Fibroblast of skin of left biceps (primary cell): ENCODE measurements at places on chromosomes 2 and 18.

DNA sequence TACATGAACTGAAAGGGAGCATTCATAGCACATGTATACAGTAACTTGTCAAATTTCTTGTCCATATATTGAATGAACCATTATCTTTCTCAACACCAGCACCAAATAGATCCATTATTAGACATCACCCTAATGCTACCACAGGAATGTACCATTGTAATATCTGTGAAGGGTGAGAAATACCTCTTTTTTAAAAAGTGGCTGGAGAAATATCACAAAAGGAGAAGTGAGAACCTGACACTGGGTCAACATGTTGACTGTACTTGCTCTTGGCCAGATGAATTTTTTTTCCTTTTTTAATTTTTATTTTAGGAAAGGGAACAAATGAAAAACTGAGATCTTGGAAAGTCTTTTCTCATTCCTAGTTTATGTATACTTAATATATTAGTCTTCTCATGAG is 63.5 kb downstream of the CAVIN2 start:
- DNase-seq: no peak

GRCh38 chr2:231680992-231681852 is 27.1 kb upstream of the PTMA start:
- DNase-seq: peak; percentile 52

GRCh38 chr2:56185101-56185581 is 1.4 kb downstream of the CCDC85A start:
- DNase-seq: no peak

GRCh38 chr18:8696749-8697211 is 8.6 kb upstream of the MTCL1 start:
- peak; percentile 51 for DNase-seq

GRCh38 chr2:219662566-219662965 is 35.1 kb downstream of the SLC4A3 start:
- DNase-seq: no peak

- DNase-seq: no peak
These were observed 1896.0 kb upstream of the PIK3C3 start for GRCh38 chr18:40058811-40059570.

GRCh38 chr2:127620866-127621265 is 25.1 kb upstream of the GPR17 start:
- no peak for DNase-seq

GRCh38 chr2:231600619-231601355 is 8.1 kb downstream of the TEX44 start:
- no peak for DNase-seq

GRCh38 chr2:78109272-78109671 is 587.1 kb upstream of the LRRTM4 start:
- no peak for DNase-seq

GRCh38 chr2:15432642-15433256 is 128.4 kb downstream of the NBAS start:
- DNase-seq: no peak

DNA sequence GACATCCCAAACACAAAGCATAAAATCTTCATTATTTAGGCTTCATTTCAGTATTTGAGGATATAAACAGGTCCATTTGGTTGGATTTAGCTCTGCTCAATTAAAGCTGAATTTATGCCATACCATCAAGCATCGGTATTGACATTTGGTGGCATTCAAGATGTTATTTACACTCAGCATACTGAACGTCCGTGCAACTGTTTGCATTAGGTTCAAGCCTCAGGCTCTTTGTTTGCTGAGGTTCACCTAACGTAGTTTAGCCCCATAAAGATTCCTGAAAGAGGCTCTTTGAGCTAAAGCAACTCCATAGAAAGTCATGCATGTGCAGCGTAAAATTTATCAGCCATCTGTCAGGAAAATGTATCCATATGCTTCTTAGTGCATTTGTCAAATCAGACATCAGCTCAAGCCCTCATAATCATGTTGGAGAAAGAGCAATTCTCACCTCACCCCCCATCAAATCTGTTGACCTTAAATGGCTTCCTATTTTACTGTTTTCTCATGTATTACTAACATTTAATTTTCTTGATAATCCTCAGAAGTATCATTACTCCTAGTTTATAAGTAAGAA is 366.9 kb downstream of the EPHA4 start:
- DNase-seq: no peak

DNA sequence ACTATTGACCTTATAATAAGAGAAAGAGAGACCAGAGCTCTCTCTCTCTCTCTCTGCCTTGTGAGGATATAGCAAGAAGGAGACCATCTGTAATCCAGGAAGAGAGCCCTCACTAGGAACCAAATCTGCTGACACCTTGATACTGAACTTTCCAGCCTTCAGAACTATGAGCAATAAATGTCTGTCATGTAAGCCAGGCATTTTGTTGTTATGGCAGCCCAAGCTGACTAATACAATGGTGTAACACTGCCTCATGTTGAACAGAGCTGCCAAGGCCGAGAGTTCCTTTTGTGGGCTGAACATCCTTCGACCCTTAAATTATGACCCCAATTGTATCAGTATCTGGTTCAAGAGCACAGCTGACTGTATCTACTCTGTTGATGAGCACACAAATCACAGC is 108.0 kb downstream of the LRRC30 start:
- no peak for DNase-seq

DNA sequence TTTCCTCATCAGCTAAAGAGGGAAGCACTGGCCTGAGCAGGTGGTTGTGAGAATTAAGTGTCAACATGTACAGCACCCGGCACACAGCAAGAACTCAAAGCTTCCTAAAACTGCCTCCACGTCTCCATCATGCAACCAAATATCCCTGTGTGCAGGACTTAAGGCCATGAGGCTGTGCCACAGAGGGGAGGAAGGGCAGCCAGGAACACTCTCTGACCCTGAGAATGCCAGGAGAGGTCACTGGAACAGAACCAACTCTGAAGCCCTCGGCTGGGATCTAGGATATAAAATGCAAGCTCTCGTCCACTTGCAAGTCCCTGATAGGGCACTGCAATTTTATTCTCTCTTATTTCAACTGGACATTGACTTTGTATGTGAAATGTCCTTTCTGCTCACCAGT is 12.2 kb upstream of the NPAS2 start:
- DNase-seq: no peak

DNA sequence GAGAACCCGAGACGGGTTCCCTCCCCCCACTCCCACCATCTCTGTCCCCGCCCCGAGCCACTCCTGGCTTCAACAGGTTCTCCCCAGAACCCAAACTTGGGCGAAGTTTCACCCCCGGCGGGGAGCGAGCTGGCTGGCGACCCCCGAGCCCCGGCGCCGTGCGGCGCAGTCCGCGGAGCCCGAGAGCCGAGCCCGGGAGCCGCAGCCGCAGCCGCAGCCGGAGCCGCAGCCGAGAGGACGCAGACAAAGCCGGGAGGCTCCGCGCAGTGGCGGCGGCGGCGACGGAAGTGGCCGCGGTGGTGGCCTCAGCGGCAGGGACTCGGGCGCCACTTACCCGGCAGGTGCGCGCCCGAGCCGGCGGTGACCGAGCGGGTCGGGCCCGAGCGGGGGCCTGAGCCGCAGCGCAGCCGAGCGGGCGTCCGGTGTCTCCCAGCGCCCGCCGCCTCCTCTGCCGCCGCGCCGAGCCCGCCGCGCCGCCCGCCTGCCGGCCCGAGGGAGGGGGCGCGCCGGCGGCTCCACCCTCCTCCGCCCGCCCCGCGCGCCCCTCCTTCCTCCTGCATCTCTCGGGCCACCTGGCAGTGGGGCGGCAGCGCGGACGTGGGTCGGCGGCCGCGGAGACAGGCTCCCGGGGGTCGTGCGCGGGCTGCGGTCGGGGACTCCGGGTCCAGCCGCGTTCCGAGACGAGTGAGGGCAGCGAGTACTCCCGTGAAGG is at the start of gene ECEL1:
Gene ECEL1 (minus strand): TSS at position 450 of the 712 bp plus-strand sequence. CDS start 1,181 bp downstream, outside the sequence.
- DNase-seq: no peak

GRCh38 chr2:143603846-143604565 is 474.8 kb downstream of the ARHGAP15 start:
- DNase-seq: no peak

DNA sequence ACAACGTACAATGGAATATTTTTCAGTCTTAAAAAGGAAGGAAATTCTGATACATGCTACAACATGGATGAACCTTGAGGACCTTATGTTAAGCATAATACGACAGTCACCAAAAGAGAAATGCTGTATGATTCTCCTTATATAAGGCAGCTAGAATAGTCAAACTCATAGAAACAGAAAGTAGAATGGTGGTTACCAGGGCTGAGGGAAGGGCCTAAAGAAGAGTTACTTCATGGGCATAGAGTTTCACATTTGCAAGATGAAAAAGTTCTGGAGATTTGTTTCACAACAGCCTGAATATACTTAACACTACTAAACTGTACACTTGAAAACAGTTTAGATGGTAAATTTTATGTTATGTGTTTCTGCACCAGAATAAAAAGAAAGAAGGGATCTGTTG is 113.3 kb downstream of the GALNT1 start:
- no peak for DNase-seq

- no peak for DNase-seq
These were observed 338.4 kb downstream of the SOCS6 start for GRCh38 chr18:70627182-70627802.

GRCh38 chr2:172484706-172485105 is 57.3 kb downstream of the ITGA6 start:
- no peak for DNase-seq

DNA sequence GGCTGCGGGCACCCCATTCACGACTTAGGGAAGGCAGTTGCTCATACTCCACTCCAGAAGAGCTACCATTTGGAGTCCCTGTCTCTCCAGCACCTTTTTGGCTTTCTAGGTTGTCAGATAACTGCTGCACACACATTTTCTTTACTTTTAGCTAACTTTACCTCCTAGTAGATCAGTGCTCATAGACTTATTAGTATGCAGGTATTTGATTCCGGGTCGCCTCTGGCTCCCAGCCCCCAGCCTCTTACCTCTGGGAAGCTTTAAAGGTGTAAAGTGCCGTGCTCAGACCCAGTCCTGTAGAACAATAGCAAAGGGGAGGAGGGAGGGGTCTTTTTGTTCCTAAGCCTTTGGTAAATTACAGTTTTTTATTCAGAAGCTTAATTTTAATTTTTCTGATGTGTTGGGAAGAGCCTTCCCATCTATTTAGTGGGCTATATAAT is 102.9 kb downstream of the SPTBN1 start:
- DNase-seq: no peak

DNA sequence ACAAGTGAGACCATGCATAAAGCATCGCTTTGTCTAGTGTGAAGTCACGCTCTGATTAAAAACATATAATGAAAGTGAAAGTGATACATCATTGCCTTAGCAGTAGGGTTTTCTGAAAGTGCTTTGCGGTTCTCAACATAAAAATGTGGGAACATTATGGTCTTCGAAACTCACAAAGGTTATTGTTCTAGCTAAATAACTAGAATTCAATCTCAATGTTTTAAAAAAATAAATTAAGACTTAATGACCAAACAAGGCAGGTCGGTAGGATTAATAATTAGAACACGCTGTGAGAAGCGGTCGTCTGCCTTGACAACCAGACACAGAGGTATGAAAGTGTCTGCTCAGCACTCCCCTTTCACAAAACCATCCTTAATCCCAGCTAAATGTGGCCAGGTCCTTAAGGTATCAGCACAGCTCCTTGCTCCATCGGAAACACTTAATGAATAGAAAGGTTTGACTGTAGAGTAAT is 42.2 kb downstream of the KLHL14 start:
- no peak for DNase-seq

- no peak for DNase-seq
These were observed 6.9 kb upstream of the PTPN2 start for GRCh38 chr18:12890964-12891363.

GRCh38 chr2:181656450-181657291 is at the start of gene CERKL:
Gene CERKL, minus strand, starts transcription at chr2:181657105. Its CDS starts 99 bp downstream, at chr2:181657006.
- DNase-seq: no peak

DNA sequence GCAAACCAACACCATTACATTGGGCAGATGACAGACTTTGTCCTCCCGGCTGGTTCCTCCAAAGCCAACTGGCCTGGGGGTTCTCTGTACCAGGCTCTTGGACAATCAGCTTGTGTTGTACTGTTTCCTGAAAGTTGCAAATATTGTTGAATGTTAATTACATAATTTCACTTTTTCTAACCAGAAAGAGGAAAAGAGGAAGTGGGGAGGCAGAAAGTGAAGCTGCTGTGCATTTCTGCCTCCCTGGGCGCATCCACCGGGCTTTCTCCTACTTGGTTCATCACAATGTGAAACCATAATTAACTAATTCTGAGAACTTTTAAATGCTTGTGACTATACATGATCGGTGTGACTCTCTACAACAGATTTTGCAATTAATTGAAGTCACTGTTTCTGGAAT is 10.1 kb downstream of the TWIST2 start:
- DNase-seq: no peak

DNA sequence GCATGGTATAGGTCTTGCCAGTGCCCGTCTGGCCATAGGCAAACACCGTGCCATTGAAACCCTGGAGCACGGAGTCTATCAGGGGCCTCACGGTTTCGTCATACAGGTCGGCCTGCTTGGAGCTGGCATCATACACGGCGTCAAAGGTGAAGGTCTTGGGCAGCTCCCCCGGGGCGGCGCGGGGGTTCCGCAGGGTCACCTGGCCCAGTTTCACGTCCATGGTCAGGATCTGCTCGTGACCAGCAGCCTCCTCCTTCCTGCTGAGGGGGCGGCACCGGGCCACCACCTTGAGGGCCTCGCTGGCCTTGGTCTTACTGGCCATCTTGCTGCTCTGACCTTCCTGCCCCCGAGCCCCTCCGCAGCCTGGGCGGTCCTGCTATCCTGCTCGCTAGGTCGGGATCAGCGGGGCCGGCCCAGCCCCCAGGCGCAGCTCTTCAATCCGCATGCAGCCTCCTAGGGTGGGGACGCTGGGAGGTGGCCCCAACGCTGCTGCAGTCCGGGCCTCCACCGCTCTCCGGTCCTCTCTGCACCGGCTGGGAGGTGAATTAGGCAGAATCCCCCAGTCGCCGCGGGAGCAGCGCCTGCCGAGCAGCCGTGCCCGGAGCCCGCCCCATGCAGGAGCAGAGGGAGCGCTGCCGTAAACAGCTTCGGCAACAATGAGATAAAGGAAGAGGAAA is 563 bp downstream of the KIF3C start:
- no peak for DNase-seq
